Upper lobe of right lung (tissue), 1 donor: ENCODE measurements at places on chromosomes 3 and 15.

DNA sequence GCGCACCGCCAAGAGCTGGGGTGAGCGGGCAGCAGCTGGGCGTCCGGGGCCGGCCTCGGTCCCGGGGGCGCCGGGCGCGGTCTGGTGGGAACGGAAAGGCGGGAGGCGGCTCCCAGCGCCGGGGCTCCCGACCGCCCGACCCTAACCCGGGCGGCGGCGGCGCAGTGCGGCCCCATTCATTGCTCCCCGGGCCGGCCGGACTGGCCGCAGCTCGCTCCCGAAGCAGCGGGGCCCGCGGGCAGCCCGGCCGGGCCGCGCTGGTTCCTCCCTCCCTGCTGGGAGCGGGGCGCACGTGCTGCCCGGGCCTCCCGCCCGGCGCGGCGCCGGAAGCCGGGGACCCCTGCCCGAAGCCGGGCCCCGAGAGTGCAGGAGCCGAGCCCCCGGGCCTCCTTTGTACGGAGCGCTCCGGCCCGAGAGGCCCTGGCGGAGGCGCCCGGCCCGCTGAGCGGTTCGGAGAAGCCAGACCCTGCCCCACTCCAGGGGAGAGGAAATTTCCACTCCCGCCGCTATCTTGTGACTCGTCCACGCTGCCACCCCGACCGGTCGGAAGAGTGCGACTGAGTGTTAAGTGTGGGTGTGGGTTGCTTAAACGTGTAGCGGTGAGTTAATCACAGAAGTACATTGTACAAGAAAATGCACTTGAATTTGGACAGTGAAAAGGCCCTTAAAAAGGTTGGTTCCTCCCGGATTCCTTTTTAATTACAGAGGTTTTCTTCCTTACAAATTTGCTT is 613 bp downstream of the ATP1B3 start:
- DNase-seq = peak; percentile 86

GRCh38 chr3:47159820-47160219 is 4.1 kb downstream of the SETD2 start:
- no peak for DNase-seq

GRCh38 chr3:83039422-83039821 is 1278.0 kb upstream of the GBE1 start:
- DNase-seq = no peak

GRCh38 chr15:100836501-100836900 is 43.1 kb upstream of the ALDH1A3 start:
- no peak for DNase-seq

DNA sequence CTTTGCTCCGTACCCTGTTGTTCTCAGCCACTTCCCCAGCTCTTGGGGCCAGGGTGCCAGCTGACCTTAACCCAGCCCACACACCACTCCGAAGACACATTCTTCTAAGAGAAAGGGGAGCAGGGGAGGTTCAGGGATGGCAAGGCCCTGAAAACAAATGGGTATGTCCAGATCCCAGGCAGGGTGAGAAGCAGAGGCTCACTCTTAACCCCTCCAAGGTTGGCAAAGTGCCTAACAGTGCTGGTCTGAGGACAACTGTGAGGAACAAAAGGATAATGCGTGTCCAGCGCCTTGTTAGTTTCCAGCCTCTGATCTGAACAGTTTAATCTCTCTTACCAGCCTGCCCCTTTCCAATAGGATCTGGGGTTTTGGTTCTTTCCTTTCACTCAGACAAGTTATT is 1.5 kb downstream of the TMEM44 start:
- no peak for DNase-seq

DNA sequence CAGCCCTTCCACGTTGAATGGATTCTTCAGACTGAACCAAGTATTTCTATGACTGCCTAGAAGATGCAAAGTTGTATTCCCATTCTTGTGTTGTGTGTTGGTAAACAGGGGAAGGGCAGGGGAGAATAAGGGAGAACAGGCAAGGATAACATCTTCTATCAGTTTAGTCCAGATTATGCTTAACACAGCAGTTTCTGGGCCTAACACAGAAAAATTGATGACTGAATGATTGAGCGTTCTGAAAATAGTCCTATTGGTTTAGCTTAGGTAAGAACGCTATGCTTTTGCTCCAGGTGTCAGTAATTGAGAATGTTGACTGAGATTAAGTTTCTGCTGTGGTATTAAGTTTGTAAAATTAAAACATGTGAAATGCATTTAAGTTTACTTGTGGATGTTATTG is 8.6 kb downstream of the FOXB1 start:
- no peak for DNase-seq
